ENCODE measurements at places on chromosomes 13 and 19.

DNA sequence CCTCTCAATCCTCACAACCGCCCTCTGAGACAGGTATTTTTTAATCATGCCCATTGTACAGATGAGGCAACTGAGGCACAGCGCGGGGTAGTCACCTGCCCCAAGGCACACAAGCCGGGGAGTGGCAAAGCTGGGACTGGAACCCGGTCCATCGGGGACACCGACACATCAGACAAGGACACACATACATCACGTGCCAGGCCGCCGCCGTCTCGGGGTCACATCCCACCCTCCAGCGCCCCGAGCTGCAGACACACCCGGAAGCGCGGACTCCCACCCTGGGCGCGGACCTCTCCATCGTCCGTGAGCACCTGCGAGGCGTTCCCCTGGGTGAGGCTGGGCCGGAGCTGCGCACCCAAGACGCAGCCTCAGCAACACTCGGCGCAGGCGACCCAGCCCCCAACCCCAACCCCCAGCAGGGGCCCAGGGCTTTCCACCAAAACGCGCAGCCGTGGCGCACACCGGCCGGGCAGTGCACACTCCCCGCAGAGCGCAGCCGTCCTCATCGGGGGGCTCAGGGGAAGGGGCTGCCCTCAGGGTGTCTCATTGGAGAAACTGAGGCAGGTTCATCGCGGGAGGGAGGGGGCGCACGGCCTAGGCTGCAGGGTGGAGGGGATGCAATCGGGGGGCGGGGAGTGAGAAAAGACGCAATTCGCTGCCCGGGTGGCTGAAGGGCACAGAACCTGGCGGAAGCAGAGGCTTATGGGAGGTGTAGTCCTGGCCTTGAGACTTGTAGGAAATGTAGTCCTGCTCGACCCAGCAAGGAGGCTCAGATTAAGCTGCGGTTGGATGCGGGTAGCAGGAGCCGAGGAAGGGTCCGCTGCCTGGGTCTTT lies 1.9 kb upstream of the LMTK3 start:
- DNase-seq, result no peak

GRCh38 chr13:30985637-30986205 lies 53.3 kb downstream of the TEX26 start:
- no peak for DNase-seq

- DNase-seq, result peak; percentile 84
Measured at GRCh38 chr19:3821857-3822364, 35.7 kb upstream of the MATK start.

- no peak for DNase-seq
Measured at GRCh38 chr19:29636553-29637360, 28.5 kb upstream of the PLEKHF1 start.

- no peak for DNase-seq
Measured at GRCh38 chr13:106105153-106105552, 430.3 kb downstream of the EFNB2 start.

GRCh38 chr13:66559093-66559492 lies 671.0 kb downstream of the PCDH9 start:
- no peak for DNase-seq

DNA sequence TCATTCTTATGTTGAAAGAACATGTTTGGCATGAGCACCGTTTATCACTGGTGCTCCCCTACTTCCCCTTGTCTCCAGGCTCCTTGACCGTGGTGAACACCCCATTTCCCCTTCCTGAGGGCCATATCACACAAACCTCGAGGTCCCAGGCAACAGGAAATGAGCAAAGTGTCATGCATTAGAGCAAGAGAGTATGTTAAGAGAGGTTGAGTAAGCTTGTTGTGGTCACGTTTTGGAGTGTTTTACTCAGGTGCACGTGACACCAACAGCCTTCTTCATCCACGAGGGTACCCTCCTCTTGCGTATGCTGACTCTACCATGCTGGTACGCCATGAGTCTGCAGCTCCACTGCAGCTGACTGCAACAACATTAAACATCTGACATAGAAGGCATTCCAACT lies 482.2 kb upstream of the NBEA start:
- no peak for DNase-seq

GRCh38 chr19:4697304-4697703 lies 26.3 kb downstream of the DPP9 start:
- no peak for DNase-seq

DNA sequence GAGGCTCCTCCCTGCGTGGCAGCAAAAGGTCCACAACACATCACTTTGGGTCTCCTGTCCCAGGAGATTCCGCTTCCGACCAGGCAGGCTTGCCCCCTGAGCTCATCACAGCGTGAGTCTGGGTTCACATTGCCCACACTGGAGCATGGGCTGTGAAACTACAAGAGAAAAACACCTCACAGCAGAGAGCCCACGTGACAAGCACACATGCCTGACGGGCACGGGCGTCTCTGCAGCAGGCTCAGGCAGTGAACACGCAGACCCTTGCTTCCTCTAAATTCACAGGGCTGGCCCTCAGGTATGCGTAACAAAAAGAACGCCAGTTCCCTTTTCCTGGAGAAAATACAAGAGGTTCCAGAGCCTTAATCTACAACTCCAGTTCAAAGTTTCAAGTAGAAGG lies 41.9 kb downstream of the RASA3 start:
- no peak for DNase-seq

- no peak for DNase-seq
Measured at GRCh38 chr13:34474187-34474868, 467.7 kb upstream of the NBEA start.

DNA sequence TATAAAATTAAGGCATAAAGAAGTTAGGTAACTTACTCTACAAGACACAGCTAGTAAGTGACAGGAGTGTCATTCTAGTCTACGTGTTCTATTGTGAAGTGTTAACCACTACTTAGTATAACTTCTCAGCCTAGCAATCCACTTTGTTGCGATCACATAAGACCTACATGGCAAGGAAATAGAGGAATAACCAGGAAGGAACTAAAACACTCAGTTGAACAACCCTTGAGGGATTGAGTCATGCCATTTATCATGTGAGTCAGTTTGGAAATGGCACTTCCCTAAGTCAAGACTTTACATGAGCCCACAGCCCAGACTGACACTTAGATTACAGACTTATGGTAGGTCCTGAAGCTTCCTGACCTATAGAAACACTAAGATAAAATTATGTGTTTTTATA lies 279.5 kb upstream of the PCDH20 start:
- no peak for DNase-seq

DNA sequence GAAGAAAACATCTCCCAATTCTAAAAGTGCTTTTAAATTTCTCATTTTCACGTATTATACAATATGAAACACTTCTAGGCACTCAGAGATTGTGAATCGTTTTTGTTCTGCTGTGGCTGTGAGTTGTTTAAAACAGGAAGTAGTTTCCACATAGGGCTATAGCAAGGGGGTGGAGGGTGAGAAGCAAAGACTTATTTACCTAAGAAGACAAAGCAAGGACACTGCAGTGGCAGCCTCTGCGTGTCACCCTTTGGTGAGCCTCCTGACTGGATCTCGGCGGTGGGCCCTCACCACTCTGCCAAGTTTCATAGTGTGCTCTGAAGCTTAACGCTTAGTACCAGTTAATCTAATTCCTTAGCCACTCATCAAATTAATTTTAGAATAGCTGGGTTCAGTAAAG lies 56.8 kb downstream of the TNFSF13B start:
- no peak for DNase-seq

- no peak for DNase-seq
Measured at GRCh38 chr19:16801600-16802013, 27.6 kb upstream of the SIN3B start.

- DNase-seq, result no peak
Measured at GRCh38 chr19:40539070-40539469, 37.6 kb upstream of the SHKBP1 start.

- DNase-seq, result no peak
Measured at GRCh38 chr13:95982144-95982543, 71.1 kb downstream of the UGGT2 start.

- DNase-seq, result peak; percentile 25
Measured at GRCh38 chr19:56252699-56253422, 19.7 kb upstream of the EDDM13 start.

DNA sequence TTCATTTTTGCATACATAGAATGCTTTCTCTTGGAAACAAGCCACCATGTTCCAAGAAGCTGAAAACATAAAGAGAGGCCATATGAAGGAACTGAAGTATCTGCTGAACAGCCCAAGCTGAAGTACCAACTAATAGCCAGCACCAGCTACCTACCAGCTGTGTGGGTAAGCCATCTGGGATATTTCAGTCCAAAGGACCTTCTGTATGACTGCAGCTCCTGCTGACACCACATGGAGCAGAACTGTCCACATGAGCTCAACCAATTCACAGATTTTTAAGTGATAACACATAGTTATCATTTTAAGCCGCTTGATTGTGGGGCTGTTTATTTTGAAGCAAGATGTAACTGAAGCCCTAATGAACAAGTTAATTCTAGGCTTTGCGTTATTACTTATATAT lies 621.1 kb upstream of the KLHL1 start:
- no peak for DNase-seq

GRCh38 chr13:100751826-100752225 lies 77.2 kb upstream of the TMTC4 start:
- no peak for DNase-seq
